Inflammatory macrophage treated with lipopolysaccharide for 1 hour (primary cell): ENCODE measurements at places on chromosomes 11 and 22.

GRCh38 chr11:126007238-126007637, 55.4 kb downstream of the CDON start:
- no peak for DNase-seq

GRCh38 chr11:114296605-114297372, 590 bp downstream of the NNMT start:
- no peak for DNase-seq

- no peak for DNase-seq
Observed at GRCh38 chr22:18024956-18025720, 777 bp upstream of the MICAL3 start.

DNA sequence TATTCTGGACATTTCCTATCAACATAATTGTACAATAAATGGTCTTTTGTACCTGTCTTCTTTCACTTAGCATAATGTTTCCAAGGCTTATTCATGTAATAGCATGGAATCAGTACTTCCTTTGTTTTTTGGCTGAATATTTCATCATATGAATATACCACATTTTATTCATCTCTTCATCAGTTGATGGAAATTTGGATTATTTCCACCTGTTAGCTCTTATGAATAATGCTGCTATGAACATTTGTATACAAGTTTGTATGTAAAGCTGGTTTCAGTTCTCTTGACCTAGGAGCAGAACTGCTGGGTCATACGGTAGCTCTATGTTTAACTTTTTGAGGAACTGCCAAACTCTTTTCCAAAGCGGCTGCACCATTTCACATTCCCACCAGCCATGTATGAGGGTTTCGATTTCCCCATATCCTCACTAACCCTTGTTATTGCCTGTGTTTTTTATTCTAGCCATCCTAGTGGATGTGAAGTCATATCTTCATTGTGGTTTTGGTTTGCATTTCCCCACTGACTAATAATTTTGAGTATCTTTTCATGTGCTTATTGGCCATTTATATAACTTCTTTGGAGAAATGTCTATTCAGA, 20.9 kb downstream of the EXT2 start:
- DNase-seq, result peak; percentile 52

GRCh38 chr22:44956840-44957767, 52.7 kb downstream of the PHF21B start:
- DNase-seq, result no peak

DNA sequence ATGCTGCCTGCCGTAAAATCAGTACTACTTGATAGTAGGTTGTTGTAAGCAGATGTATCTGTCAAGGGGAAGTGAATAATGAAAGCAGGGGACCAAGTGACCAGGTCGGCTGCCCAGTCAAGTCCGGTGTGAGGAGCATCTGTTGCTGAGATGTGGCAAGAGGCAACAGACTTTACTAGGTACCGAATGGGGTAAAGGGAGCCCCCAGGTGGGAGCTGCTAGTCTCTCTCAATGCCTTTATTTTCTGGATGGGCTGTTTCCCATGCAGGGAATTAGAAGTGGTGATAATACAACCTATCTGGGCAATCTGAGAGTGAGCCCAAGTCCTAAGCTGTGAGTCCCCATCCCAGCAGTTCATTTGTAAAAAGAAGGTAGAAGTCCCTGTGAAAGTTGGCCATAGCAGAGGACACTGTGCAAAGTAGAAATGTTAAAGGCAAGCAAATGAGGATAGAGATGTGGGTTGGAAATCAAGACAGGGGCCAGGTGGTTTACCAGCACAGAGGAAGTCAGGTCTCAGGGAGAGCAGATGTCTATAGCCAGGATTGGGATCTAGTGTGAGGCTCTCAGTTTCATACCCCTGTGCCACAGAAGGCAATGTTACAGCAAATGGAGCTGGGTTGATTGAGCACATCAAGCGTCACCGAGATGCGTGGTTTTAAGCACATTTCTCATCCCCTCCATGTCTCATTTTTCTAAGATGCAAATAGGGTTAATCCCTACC, 90.7 kb upstream of the RAG2 start:
- no peak for DNase-seq

GRCh38 chr11:122179961-122180834, 64.2 kb upstream of the BLID start:
- no peak for DNase-seq

DNA sequence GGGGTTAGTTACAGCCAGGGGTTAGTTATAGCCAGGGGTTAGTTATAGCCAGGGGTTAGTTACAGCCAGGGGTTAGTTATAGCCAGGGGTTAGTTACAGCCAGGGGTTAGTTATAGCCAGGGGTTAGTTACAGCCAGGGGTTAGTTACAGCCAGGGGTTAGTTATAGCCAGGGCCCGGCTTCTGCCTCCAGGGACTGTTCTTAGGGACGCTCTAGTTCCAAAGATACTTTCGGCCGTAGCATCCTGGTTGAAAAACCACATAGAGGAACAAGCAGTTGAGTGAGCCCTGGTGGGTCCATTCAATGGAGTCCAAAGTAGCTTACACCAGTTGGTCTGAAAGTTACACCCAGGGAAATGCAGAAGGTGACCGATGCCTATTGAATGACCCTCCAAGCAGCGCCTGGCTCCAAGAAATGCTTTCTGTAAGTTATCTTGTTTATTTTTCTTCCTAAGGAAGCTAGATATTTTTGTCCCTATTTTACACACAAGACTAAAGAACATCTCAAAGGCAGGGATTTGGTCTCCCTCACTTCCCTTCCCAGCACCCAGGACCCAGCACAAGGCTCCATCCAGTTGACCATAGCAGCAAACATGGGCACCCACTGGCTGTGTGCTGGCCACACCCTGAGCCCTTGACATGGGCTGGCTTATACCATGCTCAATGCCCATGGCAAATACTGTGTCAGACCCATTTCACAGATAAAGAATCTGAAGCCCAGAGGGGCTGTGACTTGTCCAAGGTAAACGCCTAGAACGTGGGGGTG, 49.7 kb upstream of the SHISAL1 start:
- DNase-seq, result no peak

- DNase-seq, result no peak
Observed at GRCh38 chr11:135006800-135007199, 594.8 kb upstream of the B3GAT1 start.

- no peak for DNase-seq
Observed at GRCh38 chr11:93813974-93814373, 29.9 kb downstream of the MED17 start.

DNA sequence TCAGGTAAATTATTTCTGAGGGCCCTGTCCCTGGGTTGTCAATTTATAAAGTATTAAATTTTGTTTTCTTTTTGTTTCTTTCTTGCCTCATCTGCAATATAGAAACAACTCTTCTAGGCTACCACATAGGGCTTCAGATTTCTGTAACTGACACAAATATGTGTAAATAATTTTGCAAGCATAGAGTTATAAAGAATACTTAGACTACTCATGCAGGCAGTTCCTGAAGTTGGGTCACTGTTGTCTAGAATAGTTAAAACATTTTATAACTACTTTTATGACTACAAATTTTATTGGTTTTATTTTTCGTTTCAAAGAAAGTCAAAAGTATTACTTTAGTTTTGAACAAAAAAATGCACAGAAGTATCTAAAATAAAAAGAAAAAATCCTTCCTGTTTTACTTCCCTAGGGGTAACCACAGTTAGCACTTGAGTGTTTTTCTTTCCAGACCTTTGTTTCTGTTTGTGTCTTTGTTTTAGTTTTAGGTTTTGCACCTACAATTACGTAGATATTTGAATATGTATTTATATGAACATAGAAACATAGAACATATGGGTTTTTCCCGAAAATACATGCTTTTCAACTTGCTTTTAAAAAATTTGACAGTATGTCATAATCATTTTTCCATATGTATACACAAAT, 12.4 kb upstream of the TMEM123 start:
- no peak for DNase-seq

- DNase-seq, result peak; percentile 10
Observed at GRCh38 chr11:111229604-111230003, 15.9 kb upstream of the POU2AF2 start.

DNA sequence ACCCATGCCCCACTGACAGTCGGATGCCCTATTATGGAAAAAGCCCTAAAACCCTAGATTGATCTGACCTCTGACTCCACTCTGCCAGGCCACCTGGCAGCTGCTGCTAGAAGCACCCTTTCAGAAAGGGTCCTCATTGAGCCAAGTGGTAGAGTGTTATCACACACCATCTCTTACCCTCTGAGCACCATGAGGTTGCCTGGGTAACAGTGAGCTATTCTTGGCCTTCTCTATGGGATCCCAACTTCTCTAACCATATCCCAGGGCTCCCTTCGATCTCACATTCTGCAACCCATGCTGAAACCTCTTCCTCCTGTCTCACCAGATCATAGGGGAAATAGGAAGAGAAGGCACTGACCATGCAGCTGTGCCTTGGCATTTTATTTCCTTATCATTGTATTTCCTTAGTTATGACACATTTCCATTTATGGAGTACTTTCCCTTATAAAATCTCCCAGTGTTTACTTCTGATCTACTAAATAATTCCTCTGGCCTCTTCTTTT, 52.7 kb downstream of the MPPED2 start:
- DNase-seq, result no peak

GRCh38 chr11:27557226-27557625, 50.7 kb upstream of the LIN7C start:
- no peak for DNase-seq

DNA sequence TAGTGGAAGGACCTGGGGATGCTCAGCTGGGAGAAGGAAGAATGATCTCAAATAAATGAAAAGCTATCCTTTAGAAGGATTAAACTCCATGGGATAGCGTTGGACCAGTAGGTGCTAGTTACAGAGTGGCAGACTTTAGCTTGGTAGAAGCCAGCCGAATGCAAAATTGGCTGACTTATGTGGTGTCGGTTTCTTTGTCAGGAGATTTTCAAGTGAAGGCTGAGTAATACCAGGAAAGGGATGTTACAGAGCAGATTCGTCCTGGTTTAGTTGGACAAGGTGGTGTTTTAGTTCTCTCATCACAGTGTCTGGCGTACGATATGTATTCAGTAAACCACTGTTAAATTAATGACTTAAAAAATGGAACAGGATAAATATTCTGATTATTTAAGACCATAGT, 26.0 kb downstream of the FDX1 start:
- DNase-seq, result no peak

- peak; percentile 84 for DNase-seq
Observed at GRCh38 chr22:24512043-24512442, 16.9 kb downstream of the UPB1 start.

DNA sequence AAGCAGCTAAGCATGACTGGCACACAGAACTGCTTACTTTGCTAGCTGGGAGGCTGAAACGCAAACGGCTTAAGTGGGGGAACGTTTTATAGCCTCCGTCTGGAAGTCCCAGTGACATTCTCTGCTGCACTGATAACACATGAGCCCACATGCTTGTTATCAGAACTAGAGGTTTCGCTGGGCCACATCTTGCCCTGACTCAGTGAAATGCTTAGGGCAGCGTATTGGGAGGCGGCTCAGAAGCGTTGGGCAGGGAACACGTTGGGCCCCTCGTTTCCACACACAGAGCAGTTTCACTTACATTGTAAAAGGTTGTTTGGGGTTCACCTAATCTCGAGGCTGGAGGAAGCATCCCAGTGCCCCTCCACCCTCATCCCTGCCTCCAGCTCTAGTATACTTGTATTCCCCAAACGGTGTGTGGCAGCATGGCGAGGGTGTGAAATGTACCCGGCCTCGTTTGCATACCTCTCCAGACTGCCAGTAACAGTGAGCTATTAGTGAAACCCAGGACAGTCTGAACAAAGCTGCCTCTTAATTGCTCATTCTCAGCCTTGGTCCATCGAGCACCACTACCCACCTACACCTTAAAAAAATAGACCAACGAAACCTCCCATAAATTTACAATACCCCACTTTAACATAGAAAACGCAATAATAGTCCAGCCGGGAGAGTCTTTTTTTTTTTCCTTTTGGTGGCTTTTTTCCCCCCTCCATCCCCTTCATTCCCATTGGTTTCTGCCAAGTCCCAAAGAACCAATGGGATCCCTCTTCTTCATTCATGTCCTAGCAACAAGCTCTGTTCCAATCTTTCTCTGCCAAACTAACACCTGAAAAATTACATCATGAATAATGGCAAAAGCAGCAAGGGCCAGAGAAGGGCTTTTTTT, 218.8 kb upstream of the SORL1-AS1 start:
- DNase-seq, result no peak

- no peak for DNase-seq
Observed at GRCh38 chr11:94147433-94147845, 18.8 kb downstream of the PANX1 start.

DNA sequence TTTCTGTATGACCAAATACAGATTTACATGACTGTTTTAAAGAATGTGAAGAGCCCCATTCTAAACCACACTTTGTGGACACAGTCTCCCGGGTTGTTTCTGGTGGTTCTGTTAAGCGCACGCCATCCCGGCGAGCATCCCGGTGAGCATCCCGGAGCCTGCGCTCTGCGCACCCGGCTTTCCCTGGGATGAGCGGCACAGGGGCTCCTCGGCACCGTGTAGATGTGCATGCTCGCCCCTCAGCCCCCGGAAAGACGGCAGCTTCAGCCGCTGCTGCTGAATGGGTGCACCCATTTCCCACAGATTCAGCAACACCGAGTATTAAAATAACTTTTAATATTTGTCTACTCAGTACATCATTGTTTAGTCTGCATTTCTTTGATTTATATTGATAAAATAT, 36.0 kb downstream of the GLB1L2 start:
- no peak for DNase-seq

- DNase-seq, result no peak
Observed at GRCh38 chr22:48188231-48188721, 1425.8 kb downstream of the TBC1D22A start.

DNA sequence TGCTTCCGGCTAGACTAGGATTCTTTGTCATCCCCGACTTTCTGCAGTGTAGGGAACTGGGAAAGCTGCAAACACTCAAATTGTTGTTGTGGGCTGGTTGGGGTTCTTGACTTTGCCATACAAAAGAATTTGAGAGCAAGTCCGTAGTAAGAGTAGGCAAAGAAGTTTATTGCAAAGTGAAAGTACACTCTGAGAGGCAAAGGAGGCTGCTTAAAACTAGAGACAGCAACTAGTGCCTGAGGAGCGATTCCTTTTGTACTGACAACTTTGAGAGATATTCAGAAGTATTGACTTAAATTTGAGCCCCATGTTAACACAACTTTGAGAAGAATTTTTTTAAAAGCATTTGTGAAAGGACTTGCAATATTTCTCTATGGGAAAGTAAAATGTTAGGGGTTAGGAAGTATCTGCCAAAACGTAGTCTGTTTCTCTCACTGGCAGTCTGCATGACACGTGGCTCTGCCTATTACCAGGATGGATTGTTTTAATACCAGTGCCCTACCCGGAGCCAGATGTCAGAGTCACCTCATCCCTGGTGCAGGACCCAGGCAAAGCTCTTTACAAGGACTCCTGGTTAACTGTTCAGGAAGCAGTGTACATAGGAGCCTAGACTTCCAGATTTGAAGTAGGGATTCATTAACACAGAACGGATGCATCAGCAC, 85.0 kb upstream of the CLPB start:
- DNase-seq, result no peak
